ENCODE measurements at places on chromosomes 16 and 17.

GRCh38 chr17:62094175-62094574 lies 29.1 kb upstream of the MED13 start:
- no peak for DNase-seq

GRCh38 chr17:62827746-62828485 lies 19.8 kb upstream of the MARCHF10 start:
- DNase-seq, result peak; percentile 74

GRCh38 chr16:85898521-85899442 lies at the start of gene IRF8:
Gene IRF8, plus strand, starts transcription at chr16:85899162. Its CDS starts 3,854 bp downstream, at chr16:85903016.
- DNase-seq, result no peak

GRCh38 chr17:55273579-55274354 lies 9.0 kb downstream of the HLF start:
- no peak for DNase-seq

DNA sequence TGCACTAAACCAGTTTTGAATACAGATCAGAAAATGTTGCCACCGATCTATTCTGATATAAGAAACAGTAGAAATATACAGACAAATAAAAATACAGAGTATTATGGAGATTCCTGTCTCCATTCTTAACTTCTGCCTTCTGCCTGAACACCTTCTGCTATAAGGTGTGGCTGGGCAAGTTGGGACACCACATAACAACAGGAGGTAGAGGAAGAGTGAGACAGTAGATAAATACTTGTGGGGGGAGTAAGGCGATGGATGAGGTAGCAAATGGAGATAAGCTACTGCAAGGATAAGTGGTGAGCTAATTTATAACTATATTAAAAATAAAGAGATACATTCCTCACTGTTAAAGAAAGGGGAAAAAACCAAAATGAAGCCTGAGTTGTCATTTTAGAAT lies 143.7 kb downstream of the CDH8 start:
- DNase-seq, result no peak

- DNase-seq, result no peak
These were observed 375.7 kb upstream of the CDH11 start for GRCh38 chr16:65497571-65497970.

- no peak for DNase-seq
These were observed 353.4 kb downstream of the SOX9 start for GRCh38 chr17:72474243-72474642.

DNA sequence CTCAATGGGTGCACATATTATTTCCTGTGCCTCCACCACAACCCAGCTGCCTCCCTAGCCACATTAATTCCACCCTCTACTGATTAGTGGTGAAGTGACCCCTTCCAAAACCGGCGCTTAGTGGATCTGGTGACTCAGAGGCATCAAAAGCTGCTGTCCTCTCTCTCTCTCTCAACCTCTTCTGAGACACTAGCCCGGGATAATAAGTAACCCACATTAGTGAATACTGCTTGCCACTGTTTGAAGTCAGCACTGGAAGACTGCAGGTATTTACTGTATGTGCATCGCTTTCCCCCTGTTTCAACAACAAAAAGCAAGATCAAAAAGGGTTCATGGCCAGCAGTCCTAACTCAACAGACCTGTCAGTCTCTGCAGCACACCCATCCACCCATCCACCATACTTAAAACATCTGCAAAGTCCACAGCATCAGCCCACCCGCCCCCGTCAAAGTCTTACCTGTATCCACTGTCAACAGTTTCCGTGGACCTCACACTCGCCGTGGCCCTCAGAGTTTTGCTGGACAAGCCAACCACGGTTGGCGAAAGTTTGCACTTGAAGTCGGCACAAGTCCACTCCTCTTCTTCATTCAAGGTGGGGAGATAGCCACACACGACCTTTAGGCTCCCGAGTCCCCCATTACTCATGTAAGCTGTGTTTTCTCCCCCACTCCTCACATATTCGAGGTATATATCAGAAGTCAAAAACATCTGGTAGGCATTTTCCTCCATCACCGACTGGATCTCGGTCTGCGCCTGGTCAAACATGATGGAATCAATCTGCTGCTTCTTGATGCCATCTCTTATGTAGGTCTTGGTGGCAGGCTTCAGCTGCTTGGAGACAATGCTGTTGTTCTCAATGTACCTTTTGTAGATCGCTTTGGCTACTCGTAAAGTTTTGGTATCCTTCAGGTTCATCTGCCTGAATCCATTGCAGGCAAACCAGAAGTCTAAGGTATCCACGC lies 3.8 kb downstream of the AXIN2 start:
- peak; percentile 73 for DNase-seq

DNA sequence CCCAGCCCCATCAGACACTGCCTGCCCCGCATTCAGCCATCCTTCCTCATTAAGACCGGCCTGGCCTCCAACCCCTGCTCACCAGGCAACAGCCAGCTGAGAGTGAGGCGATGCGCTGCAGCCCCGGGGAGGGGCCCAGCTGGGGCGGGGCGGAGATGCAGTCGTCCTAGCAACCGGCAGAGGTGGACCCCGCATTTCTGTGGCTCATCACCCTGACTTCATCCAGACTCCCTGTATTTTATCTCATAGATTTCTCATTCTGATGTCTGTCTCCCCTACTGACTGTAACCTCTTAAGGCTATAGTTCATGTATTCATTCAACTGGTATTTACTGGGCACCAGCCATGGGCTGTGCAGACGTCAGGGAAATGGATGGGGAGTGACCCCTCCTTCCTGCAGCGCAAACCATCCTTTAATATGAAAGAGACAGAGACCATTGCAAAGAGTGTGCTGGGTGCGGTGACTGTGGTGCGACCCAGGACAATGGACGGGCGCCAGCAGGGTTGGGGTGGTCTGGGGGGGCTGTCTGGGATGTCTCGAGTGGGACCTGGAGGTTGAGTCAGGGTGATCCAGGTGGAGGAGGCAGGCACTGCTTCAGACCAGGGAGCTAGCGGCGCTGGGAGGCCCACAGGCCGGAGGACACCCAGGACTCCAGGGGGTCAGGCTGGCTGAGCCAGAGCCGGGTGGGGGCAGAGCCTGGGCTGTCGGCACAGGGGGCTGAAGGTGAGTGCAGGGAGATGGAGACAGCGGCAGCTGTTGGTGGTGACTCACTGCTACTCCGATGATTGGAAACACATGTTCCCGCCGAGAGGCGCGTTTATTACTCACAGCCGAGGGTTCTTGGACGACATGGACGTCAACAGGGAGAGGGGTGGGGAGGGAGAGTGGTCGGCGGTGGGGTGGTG lies 10.5 kb upstream of the TIMP2 start:
- DNase-seq, result peak; percentile 99

DNA sequence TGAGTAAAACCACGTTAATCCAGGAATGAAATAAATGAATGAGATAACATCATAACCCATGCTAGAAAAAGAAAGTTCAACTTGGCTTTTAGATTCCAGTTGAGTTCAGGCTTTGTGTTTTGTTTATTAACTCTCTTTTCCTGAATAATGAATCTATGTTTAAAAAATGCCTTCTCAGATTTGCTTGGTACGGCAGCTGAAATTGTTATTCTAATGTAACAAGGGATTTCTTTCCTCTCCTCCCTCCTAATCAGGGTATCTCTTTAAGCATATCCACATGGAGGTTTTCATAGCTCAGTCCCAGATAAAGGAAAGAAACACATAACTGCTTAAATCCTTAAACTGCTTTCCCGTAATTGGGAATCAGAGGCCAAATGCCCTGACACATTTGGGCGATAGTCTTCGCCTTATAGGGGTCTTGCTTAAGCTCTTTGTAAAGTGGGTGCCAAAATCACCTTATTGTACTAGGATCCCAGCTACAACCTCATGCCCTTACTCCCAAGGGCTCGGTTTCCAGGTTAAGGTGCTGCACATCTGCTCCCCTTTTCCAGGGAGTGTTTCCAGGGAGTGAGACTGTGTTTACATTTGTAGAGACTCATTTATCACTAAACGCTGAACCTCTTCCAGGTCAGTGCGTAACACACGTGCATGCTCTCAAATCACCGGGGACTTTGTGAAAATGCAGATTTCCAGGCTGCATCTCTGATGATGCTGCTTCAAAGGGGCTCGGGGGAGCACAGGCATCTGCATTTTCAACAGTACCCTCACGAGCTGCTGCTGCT lies 142.8 kb upstream of the FOXF1 start:
- DNase-seq, result no peak

DNA sequence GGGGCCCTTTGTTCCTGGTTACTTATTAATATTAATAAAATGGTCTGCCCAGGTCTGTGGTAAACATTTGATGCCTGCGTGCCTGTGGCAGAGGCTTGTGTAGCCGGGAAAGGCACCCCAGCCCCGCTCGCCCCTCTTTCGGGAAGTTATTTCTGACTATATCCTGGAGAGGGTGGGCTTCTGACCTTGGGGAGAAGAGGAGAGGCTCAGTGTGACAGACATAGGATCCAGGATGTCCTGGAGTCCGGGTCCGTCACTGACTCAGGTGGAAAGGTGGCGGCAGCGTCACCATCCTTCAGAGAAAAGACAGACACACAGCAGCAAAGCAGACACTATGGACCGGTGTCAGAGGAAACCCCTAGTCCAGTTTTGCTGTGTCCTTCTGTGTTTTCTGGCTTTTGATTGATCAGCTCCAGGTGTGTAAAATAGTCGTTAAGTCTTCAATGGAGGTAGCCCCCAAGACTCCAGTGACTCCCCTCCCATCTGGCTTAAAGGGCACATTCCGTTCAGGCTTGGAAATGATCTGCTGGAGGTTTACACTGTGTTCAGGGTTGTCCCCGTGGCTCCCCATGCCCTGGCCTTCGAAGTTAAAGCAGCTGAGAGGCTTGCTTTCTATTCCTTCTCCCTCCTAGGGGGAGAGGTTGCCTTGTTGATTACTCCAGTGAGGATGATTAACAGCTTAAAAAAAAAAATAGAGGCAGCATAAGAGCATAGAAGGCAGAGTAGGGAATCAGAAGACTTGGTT lies 81.6 kb downstream of the CCDC182 start:
- peak; percentile 29 for DNase-seq

DNA sequence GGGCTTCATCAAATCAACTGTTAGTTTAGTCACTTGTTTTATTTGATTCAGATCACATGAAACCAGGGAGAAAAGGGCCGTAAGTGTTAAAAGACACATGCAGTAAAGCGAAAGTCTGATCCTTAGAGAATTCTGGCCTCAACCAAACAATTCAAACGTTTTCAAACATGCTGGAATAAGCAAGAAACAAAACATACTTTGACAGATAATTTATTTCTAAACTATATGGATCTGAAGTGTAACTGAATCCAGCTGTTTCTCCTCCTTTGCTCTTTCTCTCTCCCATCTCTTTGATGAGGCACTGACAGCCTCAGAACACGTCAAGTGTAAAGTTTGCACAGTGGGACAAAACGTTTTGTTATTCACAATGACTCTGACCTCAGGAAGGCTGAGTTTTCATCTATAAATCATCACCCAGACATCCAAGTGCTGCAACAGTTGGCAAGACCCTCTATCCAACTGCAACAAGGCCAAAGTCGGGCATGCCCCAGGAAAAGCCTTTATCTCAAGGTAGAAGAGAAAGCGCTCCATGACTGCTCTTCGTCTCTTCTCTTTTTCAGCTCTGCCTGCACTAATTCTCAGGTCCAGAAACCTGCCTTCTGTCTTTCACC lies 267.1 kb upstream of the MYOCD start:
- peak; percentile 69 for DNase-seq

- DNase-seq, result no peak
These were observed 76.8 kb downstream of the CCDC182 start for GRCh38 chr17:57668332-57668731.

DNA sequence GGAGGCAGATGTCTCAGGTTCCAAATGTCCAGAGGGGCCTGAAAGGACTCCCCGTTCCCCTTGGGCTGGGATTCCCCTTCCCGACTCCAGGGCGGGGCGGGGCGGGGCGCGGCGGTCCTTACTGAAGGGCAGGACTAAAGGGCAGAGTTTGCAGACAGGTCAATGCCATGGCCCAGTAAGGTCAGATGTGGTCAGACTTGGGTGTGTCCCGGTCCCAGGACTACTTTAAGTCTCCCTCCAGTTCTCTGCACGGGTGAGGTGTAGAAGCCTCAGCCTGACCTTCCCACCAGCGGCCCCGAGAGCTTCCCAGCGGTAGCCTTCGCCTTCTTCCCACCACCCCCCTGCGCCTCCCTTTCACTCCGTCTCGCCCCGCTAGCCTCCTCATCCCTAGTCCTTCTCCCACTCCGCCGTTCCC lies 532 bp downstream of the KDM6B start:
- no peak for DNase-seq

DNA sequence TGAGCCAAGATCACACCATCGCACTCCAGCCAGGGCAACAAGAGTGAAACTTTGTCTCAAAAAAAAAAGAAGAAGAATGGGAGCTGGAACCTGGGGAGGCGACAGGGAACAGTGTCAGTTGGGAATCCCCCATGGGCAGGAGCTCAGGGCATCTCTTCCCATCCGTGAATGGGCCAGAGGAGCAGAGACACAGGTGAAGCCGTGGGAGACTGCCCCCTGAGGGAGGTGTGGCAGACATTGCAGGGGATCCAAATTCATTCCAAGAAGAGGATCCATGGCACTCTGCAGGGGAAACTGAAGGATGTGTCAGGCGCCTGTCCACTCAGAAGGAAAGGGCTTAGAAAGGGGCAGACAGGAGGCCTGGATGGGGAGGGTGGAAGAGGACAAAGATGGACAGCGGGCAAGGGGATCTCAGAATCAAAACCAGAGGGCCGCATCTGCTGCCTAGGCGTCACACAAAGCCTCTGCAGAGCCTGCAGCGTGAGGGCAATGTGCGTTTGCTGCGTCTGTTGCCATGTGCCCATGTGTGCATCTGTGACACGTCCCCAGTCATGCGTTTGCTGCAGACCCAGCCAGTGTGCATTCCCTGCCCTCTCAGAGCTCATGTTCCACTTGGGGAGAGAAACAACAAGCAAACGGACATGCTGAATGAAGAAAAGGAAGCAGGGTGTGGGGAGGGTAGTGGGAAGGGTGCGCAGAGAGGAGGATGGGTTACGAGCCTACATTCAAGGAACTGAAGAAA lies 30.6 kb upstream of the TNRC6C start:
- DNase-seq, result no peak

DNA sequence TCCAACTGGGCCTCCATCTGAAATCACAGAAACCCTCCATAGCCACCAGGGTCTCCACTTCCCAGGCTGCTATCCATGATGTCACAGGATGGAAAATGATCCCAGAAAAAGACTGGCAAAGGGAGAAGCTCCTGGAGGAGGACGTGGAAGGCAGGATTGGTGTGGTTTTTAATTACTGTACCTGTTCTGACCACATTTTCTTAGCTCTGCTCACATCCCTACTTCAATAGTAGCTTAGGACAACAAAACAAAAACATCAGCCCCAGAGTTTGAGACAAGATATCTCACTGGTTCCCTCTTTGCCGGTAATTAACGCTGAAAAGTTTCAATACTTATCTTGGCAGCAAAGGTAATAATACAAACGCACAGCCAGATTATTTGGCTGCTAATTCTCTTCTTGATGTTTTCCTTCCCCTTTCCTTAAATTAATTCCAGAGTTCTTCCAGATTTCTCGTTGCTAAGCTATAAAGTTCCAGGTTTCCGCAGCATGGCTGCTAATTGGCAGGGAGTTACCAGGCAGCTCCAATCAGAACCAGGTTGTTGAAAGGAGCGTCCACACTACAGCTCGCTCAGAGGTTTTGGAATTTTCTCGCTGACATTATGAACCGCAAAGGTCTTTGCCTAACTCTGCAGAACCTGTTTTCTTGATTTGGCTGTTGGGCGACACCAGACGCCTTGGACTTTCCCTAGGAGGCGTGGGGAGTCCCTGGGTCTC lies 263.4 kb downstream of the MRTFB start:
- DNase-seq, result peak; percentile 71

Data from fibroblast of skin of abdomen (primary cell).